HEK293T (cell line): ENCODE measurements at places on chromosomes 6 and 20.
A peak's percentile ranks its signal among the peaks of the same experiment; 100 is the strongest.

GRCh38 chr20:25223179-25223661 is 24.7 kb upstream of the PYGB start:
- peak; percentile 39 for DNase-seq

GRCh38 chr6:49527320-49527719 is 23.1 kb upstream of the C6orf141 start:
- DNase-seq = no peak

- no peak for DNase-seq
These were observed 22.1 kb downstream of the DEK start for GRCh38 chr6:18242062-18242851.

GRCh38 chr20:63624486-63624885 is 2.4 kb downstream of the GMEB2 start:
- peak; percentile 42 for DNase-seq

DNA sequence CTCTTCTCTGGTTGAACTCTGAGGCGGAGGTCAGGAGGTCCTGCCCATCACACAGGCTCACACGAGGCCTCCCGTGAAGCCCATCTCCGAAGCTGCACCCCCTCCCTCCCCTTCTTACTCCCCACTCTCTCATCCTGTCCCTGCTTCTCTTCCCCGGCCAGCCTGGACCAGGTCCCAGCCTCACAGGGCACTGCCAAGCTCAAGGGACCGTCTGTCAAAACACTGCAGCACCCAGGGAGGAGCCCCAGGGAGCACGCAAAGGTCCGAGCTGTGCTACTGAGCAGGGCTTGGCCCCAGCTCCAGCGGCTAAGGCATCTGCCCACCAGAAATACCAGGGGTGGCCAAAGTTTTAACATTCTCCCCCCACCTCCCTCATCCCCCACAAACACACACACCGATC is 70.0 kb downstream of the PSMG4 start:
- DNase-seq = no peak

DNA sequence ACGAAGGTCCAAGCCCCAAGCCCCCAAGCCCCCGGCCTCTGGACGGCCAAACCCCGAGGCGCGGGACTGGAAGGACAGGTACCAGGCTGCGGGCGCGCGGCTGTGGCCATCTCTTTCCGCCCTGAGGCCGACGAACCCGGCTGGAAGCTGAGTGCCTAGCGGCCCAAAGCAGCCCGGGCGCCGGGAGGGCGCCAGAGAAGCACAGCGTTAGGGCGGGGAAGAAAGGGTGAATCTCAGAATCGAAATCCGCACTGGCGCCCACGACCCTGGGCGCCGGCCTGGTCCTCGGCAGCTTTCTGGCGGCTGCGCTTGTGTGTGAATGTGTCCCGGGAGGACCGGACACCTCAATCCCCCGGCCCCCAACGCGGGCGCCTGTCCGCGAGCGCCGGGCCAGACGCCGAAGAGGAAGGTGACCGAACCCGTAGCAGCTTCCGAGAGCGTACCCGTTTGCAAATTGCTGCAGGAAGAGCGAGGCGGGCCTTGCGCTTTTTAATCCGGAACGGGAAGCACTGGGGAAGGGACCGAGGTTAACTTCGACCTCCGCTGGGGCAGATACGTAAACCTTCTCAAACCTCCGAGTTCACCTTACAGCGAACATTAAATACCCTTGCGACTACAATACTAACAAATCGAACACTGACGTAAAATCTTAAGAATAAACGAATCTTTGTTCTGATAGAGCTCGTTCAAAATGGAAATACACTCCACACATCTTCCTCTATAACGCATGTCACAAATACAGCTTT is 2.9 kb downstream of the NRN1 start:
- peak; percentile 27 for DNase-seq

DNA sequence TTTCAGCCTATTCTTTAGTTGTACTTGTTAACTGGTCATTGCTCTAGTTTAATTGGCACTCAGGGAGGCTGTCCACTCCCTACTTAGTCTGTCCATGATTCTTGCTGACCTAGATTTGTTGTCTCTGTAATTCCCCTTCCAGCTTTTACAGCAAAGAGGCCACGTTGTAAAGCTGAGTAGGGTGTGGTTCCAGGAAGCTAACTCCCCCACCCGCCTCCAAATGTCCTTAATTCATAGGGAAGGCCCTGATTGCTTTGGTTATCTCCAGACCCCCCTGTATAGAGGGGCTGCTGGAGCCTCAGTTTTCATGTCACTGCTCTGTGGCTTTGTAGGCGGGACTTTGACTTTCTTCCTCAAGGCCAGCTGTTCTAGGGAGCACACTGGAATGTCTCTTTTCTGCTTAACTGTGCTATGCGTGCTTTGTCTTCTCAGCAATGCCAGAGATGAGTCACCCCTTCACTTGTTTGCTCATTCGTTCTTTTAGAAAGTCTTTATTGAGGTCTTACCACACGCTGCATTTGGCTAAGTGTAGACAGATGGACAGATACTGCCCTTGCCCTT is 175.1 kb upstream of the JAG1 start:
- no peak for DNase-seq

DNA sequence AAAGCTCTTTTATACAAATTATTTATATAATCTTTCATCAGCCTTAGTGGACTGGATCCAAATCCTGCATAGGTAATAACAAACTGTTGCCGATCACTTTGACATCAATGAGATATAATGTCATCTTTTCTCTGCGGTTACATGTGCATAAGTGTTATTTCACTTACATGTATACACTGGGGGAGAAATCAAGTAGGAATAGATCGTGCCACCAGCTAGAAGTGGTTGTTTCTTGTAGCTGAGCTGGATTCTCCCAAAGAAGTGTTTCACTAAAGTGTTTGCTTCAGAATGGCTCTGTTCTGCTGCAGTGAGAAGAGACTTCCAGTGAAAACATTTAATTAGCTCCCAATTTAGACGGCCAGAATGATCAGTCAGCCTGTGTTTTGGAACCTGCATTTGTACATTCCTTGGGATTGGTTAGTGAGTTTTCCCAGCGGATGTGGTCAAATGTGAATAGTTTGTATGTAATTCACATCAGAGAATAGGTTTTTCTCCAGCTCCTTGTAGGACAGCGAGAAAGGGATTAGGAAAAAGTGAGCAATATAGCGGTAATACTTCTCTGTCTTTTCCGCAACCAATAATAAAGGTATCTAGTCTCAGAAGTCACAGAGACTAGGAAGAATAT is 163.1 kb upstream of the CCN2 start:
- no peak for DNase-seq

- DNase-seq = no peak
These were observed 763 bp downstream of the ZKSCAN8 start for GRCh38 chr6:28142446-28142845.

DNA sequence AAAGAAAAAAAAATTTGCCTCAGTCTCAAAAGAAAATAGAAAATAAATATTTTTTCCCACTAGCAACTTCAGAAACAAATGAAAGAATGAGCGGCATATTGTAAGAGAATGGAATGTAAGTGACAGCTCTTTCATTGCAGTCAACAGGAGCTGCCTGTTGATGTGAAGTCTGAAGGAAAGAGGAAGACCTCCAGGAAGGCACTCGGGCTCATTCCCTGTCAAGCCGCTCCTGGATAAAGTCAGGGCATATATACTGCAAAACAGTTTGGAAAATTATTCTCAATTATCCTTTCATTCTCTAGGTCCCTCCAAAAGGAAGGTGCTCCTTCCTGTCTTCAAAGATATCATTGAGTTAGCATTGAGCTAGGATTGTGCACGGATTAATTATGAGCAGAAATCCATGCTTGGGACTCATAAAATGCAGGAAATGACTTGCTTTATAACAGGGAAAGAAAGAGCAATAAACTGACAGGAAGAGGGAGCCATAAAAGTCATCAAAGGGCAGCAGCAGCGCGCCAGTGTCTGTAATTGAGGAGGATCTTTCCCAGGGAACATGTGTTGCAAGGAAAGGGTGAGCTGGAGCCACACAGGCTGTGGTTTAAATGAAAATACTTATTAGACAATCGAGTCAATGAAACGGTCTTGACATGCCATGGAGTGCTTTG is 218.2 kb downstream of the C6orf118 start:
- no peak for DNase-seq

GRCh38 chr20:59276938-59277337 is 23.5 kb upstream of the EDN3 start:
- no peak for DNase-seq

- DNase-seq = no peak
These were observed 118.8 kb upstream of the MAFB start for GRCh38 chr20:40807821-40808170.

DNA sequence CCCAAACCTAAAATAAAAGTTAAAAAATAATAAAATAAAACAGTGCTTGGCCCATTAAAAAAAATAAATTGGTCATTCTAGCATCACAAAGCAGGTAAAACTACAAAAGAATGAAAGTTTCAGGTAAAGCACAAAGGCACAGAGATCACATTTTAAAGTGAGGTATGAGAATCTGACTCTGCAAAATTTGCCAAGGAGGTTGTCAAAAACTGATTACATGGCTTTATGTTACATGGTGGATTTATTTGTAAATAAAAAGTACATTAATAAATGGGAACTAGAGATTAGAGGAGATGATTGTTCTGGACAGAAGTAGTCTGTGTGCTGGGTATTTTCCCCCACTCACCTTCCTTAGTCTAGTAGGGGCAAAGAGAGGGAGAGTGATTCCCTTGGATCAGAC is 24.2 kb upstream of the ATXN1 start:
- DNase-seq = no peak

DNA sequence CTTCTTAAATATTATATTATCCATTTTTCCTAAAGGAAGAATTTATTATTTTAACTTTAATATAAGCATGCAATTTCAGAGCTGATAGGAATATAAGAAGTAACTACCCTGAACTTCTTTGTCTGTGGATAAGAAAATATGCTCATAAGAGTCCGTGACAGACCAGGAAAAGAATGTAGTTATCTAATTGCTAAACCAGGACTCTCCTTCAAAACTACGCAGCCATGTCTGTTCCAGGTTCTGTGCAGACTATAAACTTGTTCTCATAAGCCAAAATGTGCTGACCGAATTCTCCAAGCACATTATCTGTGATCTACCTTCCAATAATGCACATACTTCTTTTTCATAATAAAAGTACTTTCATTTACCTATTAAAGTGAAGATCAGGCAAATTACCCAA is 116.5 kb downstream of the TRDN start:
- no peak for DNase-seq

- no peak for DNase-seq
These were observed 248.7 kb downstream of the C6orf118 start for GRCh38 chr6:165060720-165061119.

- no peak for DNase-seq
These were observed 826.2 kb upstream of the FLRT3 start for GRCh38 chr20:15163632-15164031.

GRCh38 chr20:46203510-46203837 is 85.4 kb downstream of the CD40 start:
- no peak for DNase-seq
